ENCODE measurements at places on chromosomes 2 and 18. TPM values are rescaled to one million over a fixed set of nuclear protein-coding genes. Genes with fewer than 3 reads are reported as not detected.

The TDRD15 gene
- 0.86 TPM for total RNA-seq

The TMEM182 gene
- total RNA-seq = 8.6 TPM

The CCDC142 gene
- 34.5 TPM for total RNA-seq

The SLC35F5 gene
- total RNA-seq = 104 TPM

The AOX1 gene
- total RNA-seq = 14.6 TPM

The UPP2 gene
- total RNA-seq = not detected

The EHD3 gene
- total RNA-seq = 14.6 TPM

The COL5A2 gene
- total RNA-seq = 12.6 TPM

The SLC23A3 gene
- 3.5 TPM for total RNA-seq

The TUBA3E gene
- not detected for total RNA-seq

The ASAP2 gene
- total RNA-seq = 2.2 TPM

The TPRKB gene
- total RNA-seq = 15.0 TPM

The VWC2L gene
- total RNA-seq = not detected

The NTSR2 gene
- not detected for total RNA-seq

The EFR3B gene
- total RNA-seq = 10.2 TPM

The NDUFB3 gene
- total RNA-seq = 60.9 TPM

The NT5C1B gene
- not detected for total RNA-seq

The DLX2 gene
- total RNA-seq = not detected

The LRRTM1 gene
- total RNA-seq = not detected

The CLEC4F gene
- total RNA-seq = 2.6 TPM

The PRKAG3 gene
- not detected for total RNA-seq

The ARHGAP15 gene
- total RNA-seq = 219 TPM

The RFX8 gene
- not detected for total RNA-seq

The ATOH8 gene
- total RNA-seq = 11.2 TPM

The FOXI3 gene
- total RNA-seq = not detected

The CCL20 gene
- total RNA-seq = not detected

The ELOA2 gene
- not detected for total RNA-seq

The MC2R gene
- not detected for total RNA-seq

The LINC00305 gene
- not detected for total RNA-seq

The DOK1 gene
- 39.6 TPM for total RNA-seq

The ELMOD3 gene
- 21.0 TPM for total RNA-seq

The AQP12A gene
- not detected for total RNA-seq

The C2orf66 gene
- total RNA-seq = not detected

The COL3A1 gene
- total RNA-seq = 67.6 TPM

The LIMS3 gene
- 1.9 TPM for total RNA-seq

The ANKRD30B gene
- total RNA-seq = 0.13 TPM

The SERPINB11 gene
- not detected for total RNA-seq

The MATN3 gene
- total RNA-seq = 0.17 TPM
